Activated CD4-positive, alpha-beta T cell treated with anti-CD3 and anti-CD28 coated beads for 48 hours (primary cell): ENCODE measurements at places on chromosomes 12 and 14.

DNA sequence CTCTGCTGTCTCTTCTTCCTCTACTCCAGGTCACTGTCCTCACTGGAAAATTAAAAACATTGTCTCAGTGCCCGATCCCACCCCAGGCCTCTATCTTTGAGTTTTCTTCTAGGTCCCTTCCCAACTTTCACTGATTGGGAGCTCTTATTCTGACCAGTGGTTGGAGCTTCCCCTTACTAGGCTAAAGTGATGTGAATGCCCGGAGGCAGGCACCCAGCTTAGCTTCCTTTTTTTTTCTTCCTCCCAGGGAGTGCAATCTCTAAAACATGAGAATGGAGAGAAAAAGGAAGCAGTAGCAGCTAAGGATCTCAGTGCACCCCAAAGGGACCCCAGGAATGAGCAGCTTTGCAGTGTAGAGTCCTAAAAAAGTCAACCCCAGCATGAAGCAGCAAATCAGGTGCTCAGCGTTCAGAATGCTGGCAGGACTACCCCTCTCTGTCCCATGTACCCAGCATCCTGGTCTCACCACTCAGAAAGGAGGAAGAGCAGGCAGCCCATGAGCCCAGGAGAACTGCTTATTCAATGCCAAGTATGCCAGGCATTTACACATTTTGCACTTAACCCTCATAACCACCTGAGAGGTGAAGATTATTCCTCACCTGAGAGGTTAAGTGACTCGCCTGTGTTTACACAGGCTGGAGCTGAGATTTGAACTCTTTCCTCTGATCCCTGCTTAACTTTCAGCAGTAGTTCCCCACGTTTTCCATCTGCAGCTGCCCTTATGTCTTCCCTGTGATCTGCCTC is 146.2 kb upstream of the PWP1 start:
- no peak for DNase-seq

DNA sequence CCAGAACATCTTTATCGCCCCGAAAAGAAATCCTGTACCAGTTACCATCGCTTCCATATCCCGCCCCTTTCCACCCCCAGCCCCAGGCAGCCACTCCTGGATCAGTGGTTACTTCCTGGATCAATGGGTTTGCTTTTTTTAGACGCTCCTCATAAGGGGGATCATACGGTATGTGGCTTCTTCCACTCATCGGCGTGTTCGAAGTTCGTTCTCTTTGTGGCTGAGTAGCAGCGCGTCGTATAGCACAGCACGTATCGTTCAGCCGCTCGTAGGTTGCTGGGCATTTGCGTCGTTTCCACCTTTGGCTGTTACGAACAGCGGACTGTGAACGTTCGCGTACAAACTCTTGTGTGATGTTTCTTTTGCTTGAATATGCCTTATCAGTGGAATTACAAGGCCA is 1.8 kb downstream of the NOC4L start:
- DNase-seq: no peak

- no peak for DNase-seq
These were observed 32.0 kb downstream of the EAPP start for GRCh38 chr14:34507459-34507858.

DNA sequence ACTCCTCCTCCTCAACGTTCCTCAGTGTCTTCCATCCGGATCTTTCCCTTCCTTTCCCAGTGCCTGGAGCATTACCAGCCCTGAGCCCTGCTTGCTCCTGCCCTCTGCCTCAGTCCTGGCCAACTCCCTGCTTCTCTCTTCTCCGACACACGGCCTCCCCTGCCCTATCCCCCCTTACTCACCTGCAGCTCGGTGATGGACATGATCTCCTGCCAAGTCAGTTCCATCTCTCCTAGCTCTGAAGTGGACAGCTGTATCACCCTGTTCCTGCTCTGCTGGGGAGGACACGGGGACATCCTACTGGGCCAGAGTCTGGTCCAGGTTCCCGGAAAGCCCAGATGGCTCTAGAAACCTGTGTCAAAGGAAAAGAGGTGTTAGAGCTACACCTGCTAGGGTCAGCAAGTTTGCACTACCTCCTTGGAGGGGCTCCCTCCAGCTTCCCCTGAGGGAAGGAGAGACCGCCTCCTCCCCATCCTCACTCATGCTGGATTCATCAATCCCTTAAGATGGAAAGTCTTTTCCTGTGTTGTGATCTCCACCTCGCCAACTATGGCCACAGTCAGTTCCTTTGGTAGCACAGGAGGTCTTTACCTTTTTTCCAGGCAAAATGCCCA is 5.8 kb downstream of the NFE2 start:
- no peak for DNase-seq

GRCh38 chr12:110042264-110042663 is 6.1 kb downstream of the C12orf76 start:
- no peak for DNase-seq

DNA sequence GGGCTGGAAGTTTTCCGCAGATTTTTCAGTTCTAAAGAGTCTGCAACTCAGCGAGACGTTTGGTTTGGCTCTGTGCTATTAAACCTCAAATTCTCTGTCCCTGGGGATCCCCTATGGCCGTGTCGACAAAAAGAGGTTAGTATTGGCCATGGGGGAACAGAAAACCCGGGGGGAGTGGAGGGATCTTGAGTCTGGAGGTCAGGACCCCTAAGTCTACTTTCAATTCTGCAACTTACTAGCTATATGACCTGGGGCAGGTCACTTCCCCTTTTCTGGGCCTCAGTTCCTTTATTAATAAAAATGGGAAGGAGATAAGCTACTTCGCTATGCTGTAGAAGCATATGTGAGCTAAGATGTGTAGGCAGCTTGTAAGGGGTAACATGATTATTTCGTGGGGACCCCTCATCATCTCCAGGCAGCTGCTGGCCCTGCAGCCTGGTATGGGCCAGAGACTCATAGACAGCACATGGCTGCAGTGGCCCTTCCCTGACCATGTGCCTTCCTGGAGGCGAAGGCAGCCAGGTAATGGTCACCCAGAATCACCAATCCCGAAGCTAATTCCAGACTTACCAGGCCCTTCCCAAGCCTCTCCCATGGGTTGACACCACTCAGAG is 8.6 kb downstream of the ASB2 start:
- no peak for DNase-seq

- no peak for DNase-seq
These were observed 50.9 kb downstream of the PROX2 start for GRCh38 chr14:74824997-74825396.

- DNase-seq: no peak
These were observed 475.1 kb downstream of the TRHDE start for GRCh38 chr12:72747111-72747849.

GRCh38 chr12:79233341-79233781 is 368.8 kb downstream of the SYT1 start:
- no peak for DNase-seq

GRCh38 chr12:66392266-66392915 is 90.1 kb downstream of the HELB start:
- no peak for DNase-seq

DNA sequence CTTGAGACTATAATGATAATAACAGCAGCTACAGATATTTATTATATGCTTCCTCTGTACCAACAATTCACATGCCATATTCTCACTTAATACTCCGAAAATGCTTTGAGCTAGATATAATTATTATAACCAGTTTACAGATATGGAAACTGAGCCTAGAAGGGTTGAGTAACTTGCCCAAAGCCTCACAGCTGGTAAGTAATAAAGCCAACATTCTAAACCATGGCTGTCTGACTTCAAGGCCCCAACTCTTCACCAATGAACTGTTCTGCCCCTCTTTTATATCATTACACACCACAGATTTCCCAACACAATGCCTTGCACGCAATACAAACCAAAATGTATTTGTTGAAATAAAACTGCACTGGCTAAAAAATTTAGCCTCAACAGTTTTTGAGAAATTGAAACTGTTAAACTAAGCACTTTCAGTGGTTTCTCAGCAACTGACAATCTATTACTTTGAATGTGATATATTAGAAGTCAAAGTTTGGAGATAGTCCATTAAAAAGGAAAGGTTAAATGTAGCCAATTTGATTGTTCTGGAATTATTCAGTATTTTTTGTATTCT is 222.5 kb upstream of the ARHGAP5 start:
- no peak for DNase-seq

DNA sequence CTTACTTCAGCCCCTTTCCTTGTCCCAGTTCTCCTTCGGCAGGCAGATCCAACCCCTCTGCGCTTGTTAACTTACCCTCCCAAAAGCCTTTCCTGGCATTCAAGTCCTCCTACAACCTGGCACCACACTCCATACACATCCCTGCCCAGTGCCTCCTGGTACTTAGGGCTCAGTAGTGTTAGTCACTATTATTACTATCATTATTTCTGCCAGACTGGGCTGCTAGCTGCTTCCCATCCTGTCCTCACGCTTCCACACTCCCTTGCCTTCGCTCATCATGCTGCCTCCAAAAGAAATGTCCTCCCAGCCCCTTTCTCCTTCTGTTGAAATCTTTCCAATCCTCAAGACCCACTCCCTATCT is 1.6 kb upstream of the HDAC7 start:
- no peak for DNase-seq

GRCh38 chr12:68400226-68400829 is 68.2 kb upstream of the MDM1 start:
- no peak for DNase-seq

GRCh38 chr12:101172316-101172715 is 37.7 kb downstream of the SLC5A8 start:
- no peak for DNase-seq

GRCh38 chr12:103816663-103817062 is 24.4 kb downstream of the NT5DC3 start:
- no peak for DNase-seq

GRCh38 chr12:47033081-47033480 is 46.3 kb upstream of the PCED1B start:
- DNase-seq: no peak

GRCh38 chr12:58532855-58533608 is 387.3 kb downstream of the LRIG3 start:
- DNase-seq: no peak

DNA sequence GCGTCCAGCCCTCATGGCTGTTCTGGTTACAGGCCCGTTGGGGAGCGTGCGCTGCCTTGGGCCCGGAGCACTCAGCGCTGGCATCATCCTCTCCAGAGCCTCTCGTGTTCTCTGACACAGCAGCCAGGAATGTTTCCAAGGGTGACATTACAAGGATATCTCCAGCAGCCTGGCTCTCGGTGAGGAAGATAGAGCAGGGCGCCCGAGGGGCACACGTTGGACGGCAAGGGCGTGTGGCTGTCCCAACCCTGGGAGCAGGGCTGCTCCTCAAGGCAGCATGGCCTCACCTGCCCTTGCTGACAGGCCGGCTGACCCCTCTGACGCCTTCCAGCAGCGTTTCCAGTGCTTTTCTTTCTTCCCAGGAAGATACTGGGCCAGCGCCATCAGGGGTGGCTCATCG is 14.4 kb downstream of the LRCOL1 start:
- no peak for DNase-seq

GRCh38 chr14:79704041-79704807 is 507.1 kb downstream of the DIO2 start:
- DNase-seq: no peak

DNA sequence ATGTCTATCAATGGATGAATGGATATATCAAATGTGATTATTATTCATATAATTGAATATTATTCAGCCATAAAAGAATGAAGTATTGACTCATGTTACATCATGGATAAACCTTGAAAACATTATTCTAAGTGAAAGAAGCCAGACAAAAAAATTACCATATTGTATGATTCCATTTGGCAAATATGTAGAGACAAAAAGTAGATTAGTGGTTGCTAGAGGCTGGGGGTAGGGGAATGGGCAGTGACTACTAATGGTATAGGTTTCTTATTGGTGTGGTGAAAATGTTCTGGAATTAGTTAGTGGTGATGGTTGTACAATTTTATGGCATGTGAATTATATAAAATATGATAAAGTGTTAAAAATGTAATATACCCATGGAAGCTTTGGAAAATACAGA is 31.8 kb upstream of the GNS start:
- no peak for DNase-seq

DNA sequence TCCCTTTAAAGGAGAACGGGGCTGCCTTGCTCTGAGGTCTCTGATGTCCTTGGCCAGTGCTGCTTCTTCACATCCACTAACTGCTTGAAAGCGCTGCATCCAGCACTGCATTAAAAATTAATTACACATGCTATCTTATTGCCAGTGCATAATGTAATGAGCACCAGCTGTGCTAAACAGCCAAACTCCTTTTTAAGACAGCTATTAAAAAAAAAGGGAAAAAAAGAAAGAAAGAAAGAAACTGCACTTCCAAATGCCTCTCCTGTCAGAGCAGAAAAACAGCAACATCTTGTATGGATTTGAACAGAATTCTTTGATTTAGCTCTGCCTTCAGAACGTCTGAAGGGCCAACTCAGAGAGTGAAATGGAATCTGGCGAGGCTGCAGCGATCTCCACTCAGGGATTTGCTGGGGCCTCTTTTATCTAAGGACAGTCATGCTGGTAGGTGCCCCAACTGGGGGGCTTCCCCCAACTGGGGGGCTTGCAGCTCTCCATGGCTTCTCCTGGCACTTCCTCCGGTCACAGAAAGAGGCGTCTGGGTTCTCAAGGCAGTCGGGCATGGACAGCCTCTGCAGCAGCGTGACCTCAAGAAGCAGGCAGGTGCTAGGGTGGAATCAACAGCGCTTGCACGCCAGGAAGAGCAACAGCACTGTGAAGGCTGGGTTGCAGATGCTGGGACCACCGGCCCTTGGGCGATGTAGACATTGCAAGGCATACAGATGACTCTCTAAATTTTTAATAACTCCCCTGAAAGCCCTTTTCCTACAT is 46.4 kb downstream of the BCL11B start:
- DNase-seq: no peak

GRCh38 chr14:24194186-24194872 is 912 bp downstream of the TM9SF1 start:
- no peak for DNase-seq

GRCh38 chr14:25049568-25050268 is at the start of gene STXBP6:
Gene STXBP6, minus strand, starts transcription at chr14:25050147. Its CDS starts 75,329 bp downstream, at chr14:24974818.
- peak; percentile 34 for DNase-seq

DNA sequence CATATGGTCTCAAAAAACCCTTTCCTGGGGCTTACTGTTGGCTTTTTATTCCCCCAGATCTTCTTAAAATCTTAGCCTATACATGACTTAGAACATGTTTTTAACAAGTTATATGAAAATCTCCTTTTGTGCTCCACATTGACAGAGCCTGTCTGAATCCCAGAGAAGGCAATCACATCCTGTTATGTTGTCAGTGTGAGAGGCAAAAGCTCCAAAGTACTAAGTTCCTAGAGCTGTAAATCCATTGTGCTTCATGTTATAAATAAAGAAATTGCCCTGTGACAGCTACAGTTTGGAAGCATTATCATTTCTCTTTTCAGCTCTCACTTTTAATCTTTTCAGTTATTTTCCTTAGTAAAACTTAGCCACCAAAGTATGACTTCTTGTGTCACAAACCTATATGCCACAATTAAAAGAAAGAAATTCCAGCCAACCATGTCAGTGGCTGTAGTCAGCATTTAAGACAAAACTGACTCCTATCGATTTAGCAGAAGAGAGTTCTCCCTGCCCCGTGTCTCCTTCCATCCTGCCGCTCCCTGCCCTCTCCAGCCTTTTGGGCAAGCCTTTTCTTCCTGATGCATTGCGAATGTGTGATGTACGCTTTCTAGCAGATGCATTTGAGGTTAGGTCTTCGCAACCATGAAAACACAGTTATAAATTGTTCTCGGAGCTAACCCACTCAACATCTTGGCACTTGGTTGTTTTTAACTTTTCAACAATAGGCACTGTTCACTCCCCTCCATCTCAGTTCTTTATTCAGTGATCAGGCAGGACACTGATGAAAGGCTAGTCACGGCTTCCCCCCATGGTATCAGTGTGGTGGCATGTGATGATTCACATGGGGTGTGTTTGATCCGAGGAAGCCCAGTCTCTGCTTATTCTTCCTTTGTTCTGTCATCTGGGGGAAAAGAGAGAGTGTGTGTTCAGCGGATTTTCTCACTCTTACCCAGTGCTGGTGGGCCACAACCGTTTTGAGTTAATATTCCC is 143.5 kb downstream of the SSPN start:
- no peak for DNase-seq
